Effector CD4-positive, alpha-beta T cell (primary cell): ENCODE measurements at places on chromosomes 2 and 18.

DNA sequence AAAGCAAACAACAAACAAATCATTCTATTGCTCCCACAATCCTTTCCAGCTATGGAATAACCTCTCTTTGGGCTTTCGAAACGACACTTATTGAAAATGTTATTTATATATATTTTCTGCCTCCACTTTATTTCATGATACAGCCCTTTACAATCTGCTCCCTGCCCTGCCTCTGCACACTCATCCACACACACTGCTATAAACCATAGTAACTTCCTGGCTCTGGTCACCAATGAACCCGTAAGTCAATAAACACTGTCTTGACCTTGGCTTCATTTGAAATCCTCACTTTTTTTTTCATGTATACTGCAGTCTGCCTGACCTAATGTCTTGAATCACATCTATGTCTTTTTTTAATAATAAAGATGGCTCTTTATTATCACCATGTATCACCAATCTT lies 161.5 kb downstream of the SLC39A10 start:
- no peak for DNase-seq

DNA sequence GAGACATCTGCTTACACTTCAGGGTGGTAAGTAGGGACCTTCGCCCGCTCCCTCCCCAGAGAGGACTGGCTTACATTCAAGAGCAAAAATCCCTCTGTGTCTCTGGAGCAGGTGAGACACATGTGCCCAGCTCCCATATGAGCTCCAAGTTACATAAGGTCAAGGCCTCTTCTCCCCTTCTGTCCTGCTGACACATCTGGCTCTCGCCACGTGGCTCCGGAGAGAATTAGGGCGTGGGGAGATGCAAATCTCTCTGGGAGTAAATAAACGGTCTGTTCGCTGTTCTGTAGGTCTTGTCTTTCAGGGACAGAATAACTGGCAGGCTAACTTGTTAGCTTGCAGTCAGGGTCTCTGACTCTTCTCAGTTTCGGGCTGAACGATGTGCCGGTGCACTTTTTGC lies 16.2 kb downstream of the MRO start:
- DNase-seq, result no peak

DNA sequence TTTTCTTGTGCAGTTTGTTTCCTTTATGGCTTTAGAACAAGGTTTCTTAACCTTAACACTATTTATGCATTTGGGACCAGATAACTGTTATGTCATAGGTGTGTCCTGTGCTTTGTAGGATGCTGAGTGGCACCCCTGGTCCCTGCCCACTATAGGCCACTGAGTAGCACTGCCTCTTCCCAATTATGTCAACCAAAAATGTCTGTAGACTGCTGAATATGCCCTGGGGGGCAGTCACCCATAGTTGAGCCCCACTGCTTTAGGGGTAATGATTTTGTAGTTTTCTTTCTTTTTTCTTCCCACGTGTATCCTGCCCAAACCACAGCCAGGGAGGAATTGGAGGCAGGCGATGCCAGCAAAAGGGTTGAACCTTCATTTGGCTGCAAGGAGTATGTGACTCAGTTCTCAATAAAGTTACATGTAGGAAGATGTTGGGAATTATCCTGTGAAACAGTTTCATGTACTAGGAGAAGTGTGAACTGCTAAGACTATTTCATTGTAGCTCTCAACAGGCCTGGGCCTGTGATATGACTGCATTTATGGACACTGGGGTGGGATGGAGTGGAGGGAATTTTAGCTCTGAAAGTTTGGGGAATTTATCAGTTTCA lies 65.7 kb downstream of the FMNL2 start:
- DNase-seq, result no peak

DNA sequence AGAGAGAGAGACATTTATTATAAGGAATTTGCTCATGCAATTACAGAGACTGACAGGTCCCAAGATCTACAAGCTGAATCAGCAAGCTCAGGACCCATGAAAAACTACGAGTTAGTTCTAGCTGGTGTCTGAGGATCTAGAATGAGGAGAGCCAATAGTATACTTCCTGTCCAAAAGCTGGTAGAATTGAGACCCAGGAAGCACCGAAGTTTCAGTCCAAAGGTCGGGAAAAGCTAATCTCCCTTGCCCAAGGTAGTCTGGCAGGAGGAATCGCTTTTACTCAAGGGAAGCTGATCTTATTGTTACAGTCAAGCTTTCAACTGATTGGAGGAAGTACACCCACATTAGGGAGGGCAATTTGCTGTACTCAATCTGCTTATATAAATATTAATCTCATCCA lies 389.6 kb downstream of the ADCYAP1 start:
- no peak for DNase-seq

DNA sequence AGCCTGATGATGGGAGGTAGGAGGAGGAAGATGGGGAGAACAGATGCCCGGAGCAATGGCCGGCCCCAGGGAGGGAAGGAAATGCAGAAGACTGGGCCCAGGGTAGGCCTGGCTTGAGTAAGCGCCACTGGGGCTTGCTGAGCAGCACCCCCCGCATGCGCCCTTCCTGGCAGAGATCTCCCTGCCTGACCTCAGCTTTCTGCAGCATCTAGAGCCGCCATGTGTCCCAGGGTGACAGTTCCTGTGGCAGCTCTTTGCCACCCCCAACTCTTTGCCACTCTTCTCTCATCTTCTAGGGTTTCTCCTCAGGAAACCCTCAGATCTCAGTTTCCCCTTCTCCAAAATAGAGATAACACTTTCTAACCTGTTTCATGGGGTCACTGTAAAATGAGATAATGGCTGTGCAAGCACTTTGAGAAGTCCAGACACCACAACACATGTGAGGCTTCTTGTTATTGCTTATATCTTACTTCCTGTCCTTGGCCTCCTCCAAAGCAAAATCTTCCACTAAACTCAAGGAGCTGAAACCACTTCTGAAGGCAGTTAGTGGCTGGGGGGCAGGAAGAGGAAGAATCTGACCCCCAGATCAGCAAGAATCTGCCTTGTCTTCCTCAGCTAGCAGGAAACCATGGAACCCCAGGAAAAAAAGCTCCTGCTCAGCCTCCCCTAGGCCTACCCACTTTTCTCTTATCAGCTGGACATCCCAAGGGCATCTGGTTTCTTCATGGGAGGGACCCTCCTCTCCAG lies 64.9 kb downstream of the EPAS1 start:
- DNase-seq, result no peak

- DNase-seq, result no peak
Measured at GRCh38 chr2:121363632-121364420, 78.8 kb upstream of the TFCP2L1 start.

GRCh38 chr2:55115761-55116597 lies 65.7 kb upstream of the RTN4 start:
- DNase-seq, result no peak

DNA sequence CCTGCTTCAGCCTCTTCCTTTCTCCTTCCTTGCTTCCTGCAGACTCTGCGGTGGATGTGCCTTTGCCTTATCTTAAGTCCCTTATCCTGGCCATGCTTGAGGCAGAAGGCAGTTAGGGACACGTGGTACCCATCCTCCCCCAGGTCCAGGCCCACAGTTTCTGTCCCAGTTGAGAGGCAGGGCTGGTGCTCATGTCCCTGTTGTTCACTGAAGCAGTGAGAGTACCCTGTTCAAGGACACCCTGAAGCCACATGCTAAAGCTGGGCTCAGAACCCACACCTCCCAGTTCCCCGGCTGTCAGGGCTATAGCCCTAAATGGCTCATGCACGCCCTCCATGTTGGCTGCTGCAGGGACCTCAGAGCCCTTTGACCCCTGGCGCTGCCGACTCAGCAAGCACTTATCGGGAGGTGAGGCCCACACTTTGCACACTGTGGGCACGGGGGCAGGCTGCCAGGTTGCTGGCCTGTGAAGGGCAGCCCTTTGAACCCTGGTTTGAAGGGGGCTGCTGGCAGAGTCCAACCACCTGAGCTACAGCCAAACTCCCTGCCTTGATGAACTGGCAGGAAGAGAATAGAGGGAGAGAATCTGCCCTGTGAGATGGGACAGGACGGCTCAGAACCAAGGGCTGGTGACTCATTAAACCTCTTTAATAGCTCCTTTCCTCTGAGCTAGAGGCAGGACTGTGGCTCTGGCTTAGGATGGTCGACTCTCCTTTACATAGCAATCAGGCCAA lies 6.3 kb downstream of the KHK start:
- no peak for DNase-seq

DNA sequence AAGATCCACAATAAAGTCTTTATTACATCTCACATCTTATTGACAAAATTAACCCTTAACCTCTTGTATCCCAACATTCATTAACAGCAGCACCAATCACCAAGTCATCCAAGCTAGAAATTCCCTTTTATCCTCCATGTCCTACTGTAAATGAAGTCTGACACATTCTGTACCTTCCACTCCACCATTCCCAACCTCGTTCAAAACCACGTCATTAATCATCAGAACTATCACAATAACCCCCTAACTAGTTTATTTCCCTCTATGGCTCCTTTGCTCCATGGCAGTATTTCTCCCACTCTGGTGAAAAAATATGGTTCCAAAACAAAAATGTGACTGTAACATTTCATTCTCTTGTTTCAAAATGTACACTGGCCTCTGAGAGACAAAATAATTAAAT lies 1626.2 kb downstream of the LRP1B start:
- DNase-seq, result no peak
